Stimulated activated CD8-positive, alpha-beta memory T cell treated with anti-CD3 and anti-CD28 coated beads, Interleukin-15, amount 100 ng/mL, for 1 hour (primary cell): ENCODE measurements at places on chromosomes 7 and 10.

GRCh38 chr10:119742947-119743648, 17.2 kb downstream of the INPP5F start:
- no peak for DNase-seq

GRCh38 chr10:131478377-131478989, 167.0 kb upstream of the TCERG1L start:
- no peak for DNase-seq

DNA sequence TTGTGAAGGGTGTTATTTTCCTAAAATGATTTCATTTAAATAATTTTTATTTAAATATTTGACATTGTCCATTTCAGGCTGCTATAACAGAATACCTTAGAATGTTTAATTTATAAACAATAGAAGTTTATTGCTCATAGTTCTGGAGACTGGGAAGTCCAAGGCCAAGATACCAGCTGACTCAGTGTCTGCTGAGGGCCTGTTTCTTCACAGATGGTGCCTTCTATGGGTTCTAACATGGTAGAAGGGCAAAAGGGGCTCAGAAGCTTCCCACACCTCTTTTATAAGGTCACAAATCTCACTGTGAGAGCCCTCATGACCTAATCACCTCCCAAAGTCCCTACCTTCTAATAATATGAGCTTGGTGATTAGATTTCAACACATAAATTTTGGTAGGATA, 50.7 kb downstream of the MTURN start:
- DNase-seq, result no peak

- DNase-seq, result no peak
Observed at GRCh38 chr10:113099431-113100183, 149.6 kb downstream of the TCF7L2 start.

DNA sequence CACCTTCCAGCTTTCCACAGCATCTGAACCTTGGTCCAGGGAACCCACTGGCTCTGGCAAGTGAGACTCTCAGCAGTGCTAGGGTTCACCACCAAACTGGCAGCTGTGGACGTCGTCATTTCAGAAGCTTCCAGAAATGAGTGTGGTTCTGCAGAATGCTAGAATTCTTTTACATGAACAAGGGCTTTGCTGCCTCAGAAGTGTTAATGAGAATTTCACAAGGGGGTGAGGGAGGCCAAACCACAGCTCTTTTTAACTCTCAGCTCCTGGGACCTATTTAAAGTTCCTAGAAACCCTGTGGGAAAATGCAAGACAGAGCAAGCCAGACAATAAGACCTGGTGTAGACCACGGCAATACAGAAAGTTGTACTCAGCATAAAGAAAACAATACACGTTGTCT, 129.3 kb upstream of the BET1 start:
- no peak for DNase-seq

DNA sequence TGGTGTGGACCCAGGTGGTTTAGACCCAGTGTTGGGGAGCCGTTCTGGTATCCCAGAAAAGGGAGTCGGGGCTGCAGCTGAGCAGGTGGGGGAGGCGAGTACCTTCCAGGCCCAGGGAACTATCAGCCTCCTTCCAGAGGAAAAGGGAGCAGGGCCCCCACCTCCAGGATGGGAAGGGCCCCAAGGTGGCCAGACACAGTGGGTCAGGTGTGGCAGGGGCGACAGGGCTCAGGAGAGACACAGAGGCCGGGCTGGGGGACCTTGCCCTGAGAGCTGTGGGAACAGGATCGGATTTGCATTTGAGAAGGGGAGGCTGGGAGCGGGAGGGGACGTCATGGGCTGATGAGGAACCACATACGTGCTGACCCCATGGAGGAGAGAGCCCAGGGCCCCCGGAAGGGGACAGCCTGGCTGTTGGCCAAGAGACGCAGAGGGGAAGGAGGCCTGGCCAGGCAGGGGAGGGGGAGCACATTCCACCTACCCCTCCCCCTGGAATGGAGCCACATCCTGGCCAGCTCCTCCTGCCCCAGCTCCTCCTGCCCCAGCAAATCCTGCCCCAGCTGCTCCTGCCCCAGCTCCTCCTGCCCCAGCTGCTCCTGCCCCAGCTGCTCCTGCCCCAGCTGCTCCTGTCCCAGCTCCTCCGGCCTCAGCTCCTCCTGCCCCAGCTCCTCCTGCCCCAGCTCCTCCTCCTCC, 9.7 kb upstream of the TTYH3 start:
- DNase-seq, result no peak

GRCh38 chr10:19977097-19977521, 160.9 kb downstream of the PLXDC2 start:
- DNase-seq, result no peak

- no peak for DNase-seq
Observed at GRCh38 chr10:61836888-61837754, 64.4 kb upstream of the ARID5B start.

DNA sequence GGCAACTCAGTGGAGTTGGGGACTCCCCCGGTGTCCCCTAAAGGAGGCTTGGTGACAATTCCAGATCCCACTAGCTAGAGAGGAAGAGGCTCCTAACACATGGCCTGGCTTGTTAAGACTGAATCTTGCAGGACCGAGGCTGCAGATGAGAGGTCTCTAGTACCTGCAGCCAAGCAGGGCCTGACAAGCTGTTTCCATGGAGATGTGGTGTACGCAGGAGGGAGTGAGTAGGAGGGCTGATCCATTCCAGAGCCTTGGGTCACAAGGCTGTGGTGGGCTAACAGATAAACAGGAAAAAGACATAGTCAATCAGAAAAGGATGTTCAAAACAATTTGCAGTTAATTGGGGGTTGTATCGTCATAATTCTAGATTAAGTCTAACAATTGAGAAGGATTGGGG, 77.3 kb upstream of the MKLN1 start:
- DNase-seq, result no peak

DNA sequence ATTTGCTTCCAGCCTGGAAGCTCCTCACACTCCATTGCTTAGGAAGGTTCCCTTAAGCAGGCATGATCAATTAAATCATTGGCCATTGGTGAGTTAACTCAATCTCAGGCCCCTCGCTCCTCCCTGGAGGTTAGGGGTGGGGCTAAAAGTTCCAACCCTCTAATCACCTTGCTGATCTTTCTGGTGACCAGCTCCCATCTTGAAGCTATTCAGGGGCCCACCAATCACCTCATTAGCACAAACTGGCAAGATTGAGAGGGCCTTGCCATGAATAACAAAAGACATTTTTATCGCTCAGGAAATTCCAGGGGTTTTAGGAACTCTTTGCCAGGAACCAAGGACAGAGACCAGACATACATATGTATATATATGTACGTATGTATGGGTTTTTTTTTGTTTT, 58.4 kb downstream of the AGK start:
- no peak for DNase-seq

- no peak for DNase-seq
Observed at GRCh38 chr7:35714407-35714806, 19.5 kb upstream of the HERPUD2 start.

GRCh38 chr10:12717981-12718707, 283.4 kb downstream of the CCDC3 start:
- no peak for DNase-seq

- DNase-seq, result no peak
Observed at GRCh38 chr10:33965795-33966581, 631.5 kb upstream of the NRP1 start.

- DNase-seq, result no peak
Observed at GRCh38 chr7:128302139-128302538, 41.6 kb downstream of the RBM28 start.

- no peak for DNase-seq
Observed at GRCh38 chr10:74994854-74995253, 116.6 kb upstream of the SAMD8 start.

DNA sequence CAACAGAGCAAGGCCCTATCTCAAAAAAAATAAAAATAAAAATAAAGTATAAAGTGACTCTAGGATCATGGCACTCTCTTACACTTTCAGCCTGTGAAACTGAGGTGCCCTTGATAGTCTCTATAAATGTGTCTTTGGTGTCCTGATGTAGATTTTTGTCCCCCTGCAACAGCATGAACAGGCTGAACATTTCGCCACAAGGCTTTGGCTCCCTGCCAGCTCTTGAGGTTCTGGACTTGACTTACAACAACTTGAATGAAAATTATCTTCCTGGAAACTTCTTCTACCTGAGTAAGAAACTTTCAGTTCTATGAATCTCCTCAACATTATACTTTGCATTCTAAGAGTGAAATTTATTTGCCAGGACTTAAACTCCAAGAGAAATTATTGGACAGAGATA, 48.1 kb upstream of the BMS1 start:
- DNase-seq, result no peak

DNA sequence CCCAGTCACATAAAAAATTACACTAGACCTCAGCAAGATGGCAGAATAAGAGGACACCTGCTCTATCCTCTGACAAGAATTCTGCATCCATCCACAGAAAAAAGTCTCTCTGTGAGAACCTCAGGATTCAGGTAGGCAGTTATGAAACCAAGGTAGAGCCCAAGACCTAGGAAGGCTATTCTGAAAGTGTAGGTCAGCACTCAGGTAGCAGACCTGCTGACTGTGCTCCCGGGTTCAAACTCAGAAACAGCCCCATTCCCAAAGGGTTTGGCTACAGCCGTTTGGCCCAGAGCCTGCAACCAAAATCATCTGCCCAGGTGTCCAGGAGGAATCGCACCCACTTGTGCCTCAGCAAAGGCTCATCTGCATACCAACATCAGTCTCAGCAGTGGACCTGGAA, 37.7 kb downstream of the COA1 start:
- DNase-seq, result no peak

- no peak for DNase-seq
Observed at GRCh38 chr7:91459539-91459938, 195.3 kb downstream of the FZD1 start.

GRCh38 chr7:150974468-150975391, 3.4 kb downstream of the KCNH2 start:
- peak; percentile 66 for DNase-seq

- no peak for DNase-seq
Observed at GRCh38 chr7:35529713-35530112, 165.2 kb downstream of the HERPUD2 start.

DNA sequence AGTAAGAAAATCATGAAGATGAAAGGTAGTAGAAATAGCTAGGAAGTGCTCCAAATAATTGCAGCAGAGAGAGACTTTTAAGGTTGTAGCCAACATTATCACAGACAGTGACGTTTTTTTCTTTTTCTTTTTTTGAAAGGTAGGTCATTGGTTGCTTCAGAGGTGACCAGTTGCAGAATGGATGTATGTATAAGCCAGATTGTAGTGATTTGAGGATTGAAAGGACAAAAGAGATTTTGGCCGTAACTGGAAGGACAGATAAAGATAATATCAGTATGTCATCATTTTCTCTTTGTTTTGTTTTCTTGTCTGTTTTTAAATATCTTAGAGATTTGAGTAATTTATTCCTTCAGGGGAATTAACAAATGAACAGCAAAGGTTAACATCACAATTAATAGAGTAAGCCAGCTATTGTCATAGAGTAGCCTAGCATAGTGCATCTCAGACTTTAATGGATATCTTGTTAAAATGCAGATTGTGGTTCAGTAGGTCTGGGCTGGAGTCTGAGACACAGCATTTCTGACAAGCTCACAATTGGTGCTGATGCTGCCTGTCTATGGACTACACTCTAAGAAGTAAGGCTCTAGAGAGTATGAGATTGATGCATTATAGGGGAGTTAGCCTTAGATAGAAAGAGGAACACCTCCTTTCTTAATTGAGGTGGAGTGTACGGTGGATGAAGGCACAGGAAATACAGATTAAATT, 28.3 kb downstream of the CDK13 start:
- no peak for DNase-seq

DNA sequence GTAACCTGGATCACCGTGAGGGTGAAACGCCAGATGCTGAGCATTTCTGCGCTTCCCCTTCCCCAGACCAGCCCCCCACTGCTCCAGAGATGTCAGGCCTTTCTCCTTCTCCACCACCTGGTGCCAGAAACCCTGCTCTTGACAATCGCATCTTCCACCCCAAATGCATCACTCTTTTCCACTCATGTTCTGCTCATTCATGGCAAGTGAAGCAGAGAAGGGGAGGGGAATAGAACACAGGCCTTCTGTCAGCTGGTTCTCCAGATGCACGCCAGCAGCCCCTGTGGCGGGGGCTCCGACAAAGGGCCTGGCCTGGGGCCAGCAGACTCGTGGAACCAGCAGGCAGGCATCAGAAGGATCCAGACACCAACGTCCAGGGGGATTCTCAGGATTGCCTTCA, 68.5 kb upstream of the SVIL start:
- no peak for DNase-seq
